Hematopoietic multipotent progenitor cell treated with erythropoietin and hydrocortisone succinate and interleukin-3 and kit ligand, for 4 days (in vitro differentiated cells): ENCODE measurements at places on chromosomes 3 and 15.

- no peak for DNase-seq
These were observed 440.8 kb downstream of the PYDC2 start for GRCh38 chr3:191901741-191902140.

- DNase-seq = no peak
These were observed 19.9 kb downstream of the LOXL1 start for GRCh38 chr15:73946046-73946721.

DNA sequence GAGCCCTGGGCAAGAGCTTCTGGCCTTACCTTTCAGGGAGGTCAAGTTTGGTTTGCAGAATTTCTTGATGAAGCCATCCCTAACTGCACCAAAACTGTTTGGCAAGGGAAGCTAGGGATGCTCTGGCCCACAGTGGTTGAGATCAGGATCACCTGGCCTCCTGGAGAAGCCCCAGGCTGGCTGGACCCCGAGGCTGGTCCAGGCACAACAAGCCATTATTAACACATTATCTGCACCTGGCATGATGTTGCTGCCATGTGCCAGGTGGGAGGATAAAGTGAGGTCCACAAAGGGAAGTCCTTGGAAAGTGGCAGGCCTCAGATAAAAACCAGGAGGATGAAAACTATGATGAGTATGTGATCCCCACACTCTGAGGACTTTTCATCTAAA lies 35.9 kb upstream of the DUSP7 start:
- no peak for DNase-seq

- DNase-seq = no peak
These were observed 476.4 kb upstream of the KCNMB2 start for GRCh38 chr3:178059836-178060235.

- DNase-seq = no peak
These were observed 754.6 kb downstream of the AGBL1 start for GRCh38 chr15:86834115-86834863.

- no peak for DNase-seq
These were observed 46.2 kb downstream of the CRTAP start for GRCh38 chr3:33159981-33160380.

- no peak for DNase-seq
These were observed 91.8 kb downstream of the ST8SIA2 start for GRCh38 chr15:92485441-92485840.

- DNase-seq = no peak
These were observed 104.8 kb upstream of the TNFAIP8L3 start for GRCh38 chr15:51199541-51199940.

DNA sequence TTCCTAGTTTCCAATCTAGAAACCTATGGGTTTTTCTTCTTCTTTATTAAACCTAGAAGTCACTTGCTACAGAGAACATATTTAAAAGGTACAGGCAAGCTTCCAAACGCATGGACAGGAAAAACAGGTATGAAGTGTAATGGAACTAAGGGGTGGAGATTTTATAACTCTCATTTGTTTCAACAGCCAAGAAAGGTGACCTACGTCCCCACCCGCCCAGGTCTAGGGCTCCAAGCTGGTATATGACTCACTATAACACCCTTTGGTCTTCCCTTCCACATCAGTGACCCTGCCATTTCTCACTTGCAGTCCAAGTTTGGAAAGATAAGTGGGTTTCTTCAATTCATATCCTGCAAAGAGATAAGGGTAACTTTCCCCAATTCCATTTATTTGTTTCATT lies 6.0 kb upstream of the LIPH start:
- DNase-seq = no peak

DNA sequence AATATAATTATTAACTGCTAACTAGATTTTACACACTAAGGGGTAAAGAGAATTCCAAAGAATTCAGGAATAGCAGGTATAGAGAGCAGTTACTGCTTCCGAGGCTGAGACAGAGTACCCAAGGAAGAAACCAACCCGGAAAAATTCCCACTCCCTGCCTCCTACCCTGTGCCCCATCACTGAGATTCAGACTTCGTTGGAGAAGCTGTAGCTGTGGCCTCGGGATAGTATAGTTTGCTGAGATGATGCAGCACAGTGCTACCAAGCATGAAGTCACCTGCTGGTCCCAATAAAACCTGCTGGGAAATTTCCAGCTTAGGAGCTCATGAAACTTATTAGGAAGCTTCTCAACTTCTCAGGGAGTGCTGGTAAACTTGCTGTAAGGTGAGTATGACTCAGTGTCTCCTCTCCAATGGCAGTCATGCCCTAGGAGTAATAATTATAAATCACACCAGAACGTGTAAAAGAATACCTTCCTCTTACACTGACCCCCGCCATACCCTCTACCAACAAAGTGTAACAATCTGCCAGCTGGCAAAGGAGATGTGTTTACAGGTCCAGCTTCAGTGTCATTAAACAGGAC lies 215.2 kb upstream of the ROBO2 start:
- no peak for DNase-seq

DNA sequence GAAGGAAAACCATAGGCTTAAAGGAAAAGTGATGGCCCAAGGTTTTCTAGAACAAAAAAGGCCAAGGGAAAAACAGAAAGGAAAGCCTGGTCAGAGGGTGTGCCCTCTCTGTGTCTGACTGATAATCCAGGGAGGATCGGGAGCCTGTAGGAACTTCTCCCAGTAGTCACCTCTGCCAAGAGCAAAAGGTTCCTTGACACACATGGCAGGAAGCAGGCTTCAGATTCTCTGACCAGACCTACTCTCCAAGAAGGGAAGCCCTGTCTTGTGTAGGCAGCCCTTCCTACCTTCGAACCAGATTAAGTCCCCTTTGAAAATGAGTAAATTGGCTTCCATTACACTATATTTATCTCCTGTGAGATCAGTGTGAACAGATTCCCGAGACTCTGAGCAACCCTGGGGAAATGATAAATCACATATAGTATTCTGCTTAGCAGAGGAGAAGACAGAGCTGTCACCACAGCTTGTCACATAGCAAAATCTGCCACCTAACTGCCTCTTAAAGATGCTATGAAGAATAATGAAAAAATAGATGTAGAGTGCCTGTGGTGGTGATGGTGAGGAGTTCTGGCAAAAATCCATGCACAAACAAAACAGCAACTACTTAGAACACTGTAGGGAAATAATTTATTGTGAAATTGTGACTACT lies 38.8 kb downstream of the PARP14 start:
- DNase-seq = no peak

GRCh38 chr3:58102390-58102750 lies 94.1 kb downstream of the FLNB start:
- no peak for DNase-seq

DNA sequence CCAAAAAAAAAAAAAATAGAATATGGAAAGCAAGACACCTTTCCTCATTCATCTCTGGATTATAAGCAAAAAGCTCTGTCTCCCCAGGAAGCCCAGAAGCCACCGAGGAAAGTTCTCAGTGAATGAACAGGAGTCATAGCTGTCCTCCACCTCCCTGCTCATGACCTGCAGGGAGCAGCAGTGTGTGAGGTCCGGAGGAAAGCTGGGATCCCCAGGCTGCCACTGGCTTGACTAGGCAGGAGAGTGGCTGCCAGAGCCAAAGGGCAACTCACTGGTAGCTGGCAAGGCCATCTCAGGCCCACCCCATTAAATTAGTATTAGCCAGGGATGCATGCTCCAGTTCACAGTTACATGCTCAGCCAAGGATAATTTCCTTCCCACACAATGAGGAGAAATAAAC lies 191.6 kb upstream of the STT3B start:
- no peak for DNase-seq

- no peak for DNase-seq
These were observed 6.2 kb upstream of the CYP1A2 start for GRCh38 chr15:74742422-74742821.

DNA sequence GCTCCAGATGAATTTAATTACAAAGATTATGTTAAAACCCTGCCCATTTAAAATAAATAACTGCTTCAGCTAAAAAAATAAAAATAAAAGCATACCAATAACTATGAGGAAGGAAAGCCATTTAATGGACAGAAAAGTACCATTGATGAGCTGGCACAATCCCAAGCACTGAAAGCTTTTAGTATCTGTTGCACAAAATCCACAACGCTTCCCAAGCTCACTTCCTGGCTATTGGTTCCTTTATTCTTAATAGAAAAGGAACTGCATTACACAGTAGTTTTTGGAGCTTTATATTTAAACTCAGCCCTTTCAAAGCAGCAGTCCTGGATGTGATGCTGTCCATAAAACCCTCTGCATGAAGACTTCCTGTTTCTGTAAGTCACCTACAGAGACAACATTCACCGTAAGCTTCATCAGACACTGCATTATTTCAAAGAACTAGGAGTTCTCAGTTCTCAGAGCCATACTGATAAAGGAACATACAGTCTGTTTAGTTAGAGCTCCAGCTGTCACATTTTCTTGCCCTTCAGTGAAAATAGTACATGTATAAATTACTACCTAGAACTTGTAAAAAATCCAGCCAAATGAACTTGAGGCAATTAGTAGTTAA lies 81.5 kb downstream of the CSNK1G1 start:
- peak; percentile 36 for DNase-seq

GRCh38 chr3:11991751-11992150 lies 12.4 kb upstream of the SYN2 start:
- DNase-seq = no peak
